Glomerular endothelial cell (primary cell): ENCODE measurements at places on chromosomes 16 and 17. TPM values are rescaled to one million over a fixed set of nuclear protein-coding genes. Genes with fewer than 3 reads are reported as not detected.

Gene APOBR
- not detected in 2 replicates for total RNA-seq

Gene AIPL1
- total RNA-seq = not detected in 2 replicates

Gene UMOD
- not detected in 2 replicates for total RNA-seq

Gene HSD11B2
- total RNA-seq = not detected in 2 replicates

Gene LITAF
- total RNA-seq = 4.7 and 6.9 TPM in 2 replicates

Gene TMEM114
- not detected in 2 replicates for total RNA-seq

Gene SRR
- 8.4 and 19.7 TPM in 2 replicates for total RNA-seq

Gene NME1
- 127 and 150 TPM in 2 replicates for total RNA-seq

Gene CDH1
- total RNA-seq = not detected in 2 replicates

Gene KRT15
- total RNA-seq = 3.4 and 11.4 TPM in 2 replicates

Gene DRC7
- 0.05 TPM in 1 of 2 replicates, not detected in the other for total RNA-seq
